ENCODE measurements at places on chromosomes 6 and 20. TPM values are rescaled to one million over a fixed set of nuclear protein-coding genes. Genes with fewer than 3 reads are reported as not detected.

Gene SFTA2
- total RNA-seq: not detected

Gene TMEM170B
- 14.3 TPM for total RNA-seq

Gene HLA-DOA
- total RNA-seq: 0.09 TPM

Gene CFAP61
- total RNA-seq: 0.27 TPM

Gene TFAP2D
- not detected for total RNA-seq

Gene KIAA1755
- 0.04 TPM for total RNA-seq

All from HepG2 (cell line).